Neural progenitor cell (in vitro differentiated cells): ENCODE measurements at places on chromosomes 5 and 9.

- no peak for DNase-seq
Observed at GRCh38 chr9:34446468-34446891, 11.9 kb downstream of the FAM219A start.

DNA sequence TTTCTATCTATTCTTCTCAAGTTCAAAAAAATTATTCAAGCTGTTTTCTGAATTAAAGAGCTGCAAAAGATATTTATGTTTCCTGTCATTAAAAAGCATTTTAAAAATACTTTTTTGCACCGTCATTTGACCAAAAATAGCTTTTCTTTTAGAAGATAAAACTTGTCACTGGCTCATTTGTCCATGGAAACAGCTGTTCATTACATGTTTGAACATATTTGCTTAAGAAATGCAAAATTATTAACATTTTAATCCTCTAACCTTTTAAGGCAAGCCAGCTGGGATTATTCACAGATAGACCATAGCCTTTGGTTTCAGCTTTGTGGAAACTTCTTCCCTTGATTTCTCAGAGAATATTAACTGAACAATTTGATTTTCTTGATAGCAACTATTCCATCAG is 393.9 kb downstream of the TUSC1 start:
- DNase-seq = no peak

- DNase-seq = no peak
Observed at GRCh38 chr5:95114902-95115301, 170.0 kb downstream of the MCTP1 start.

DNA sequence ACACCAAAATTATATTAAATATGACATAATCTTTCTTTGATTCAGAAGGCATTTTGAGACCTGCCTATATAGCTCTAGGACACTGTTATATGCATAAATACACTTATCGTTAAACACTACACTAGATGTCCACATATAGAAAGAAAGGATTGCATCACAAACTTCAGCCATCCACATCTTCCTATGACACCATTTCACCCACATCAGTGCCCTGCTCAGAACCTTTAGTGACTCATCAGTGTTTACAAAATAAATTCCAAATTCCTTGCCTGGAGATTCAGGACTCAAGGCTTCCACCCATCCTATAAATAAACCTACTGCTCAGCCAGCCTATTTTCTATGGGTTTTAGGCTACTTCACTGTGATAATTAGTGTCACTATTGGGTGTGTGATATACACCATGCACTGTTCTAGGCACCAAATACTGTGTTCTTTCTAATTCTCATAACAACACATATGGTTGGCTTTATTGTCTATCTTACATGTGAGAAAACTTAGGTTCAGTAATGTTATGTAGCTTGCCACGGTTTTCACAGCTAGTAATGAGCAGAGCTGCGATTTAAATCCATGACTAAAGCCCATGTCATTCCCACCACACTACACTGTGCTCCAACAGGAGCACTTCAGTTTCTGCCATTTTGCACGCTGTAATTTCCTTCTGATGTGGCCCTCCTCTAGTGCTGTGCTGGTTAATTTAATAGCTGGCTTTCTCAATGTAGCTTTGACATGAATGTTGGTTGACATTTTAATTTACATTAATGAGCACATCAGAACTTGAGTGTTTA is 103.3 kb downstream of the SREK1 start:
- DNase-seq = no peak

GRCh38 chr9:89655056-89655989 is 50.5 kb downstream of the GADD45G start:
- no peak for DNase-seq

DNA sequence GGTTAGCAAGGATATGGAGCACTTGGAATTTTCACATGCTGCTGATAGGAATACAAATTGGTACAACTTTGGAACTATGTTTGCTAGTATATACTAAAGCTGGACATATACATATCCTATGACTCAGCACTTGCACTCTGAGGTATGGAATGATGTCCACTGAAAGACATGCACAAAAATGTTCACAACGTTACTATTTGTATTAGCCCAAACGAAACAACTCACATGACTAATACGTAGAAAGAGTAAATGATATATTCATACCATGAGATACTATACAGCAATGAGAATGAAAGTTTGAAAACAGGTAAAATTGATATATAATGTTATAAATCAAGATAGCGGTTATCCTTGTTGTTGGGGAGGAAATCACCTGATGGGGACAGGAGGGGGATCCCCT is 45.5 kb upstream of the CDC42SE2 start:
- DNase-seq = no peak

GRCh38 chr9:33988219-33988890 is 60.3 kb downstream of the UBAP2 start:
- no peak for DNase-seq

GRCh38 chr5:604391-604831 is 7.7 kb upstream of the CEP72 start:
- no peak for DNase-seq

DNA sequence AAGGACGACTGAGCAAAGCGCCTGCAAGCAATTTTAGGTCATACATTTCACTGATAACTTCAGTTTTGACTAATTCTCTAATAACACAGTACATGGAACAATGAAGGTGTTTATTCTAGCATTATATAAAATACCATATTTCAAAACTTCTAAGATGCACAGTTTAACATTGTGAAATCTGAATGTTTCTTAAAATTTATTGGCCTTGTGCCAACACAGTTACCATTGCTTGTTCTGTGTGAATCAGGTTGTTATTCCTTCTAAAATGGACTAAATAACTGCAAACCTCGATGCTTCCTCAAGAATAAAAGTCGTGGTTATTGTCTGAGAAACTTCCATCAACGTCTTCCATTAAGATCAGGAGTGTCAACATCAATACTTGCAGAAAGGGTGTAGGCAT is 8.0 kb downstream of the MCC start:
- no peak for DNase-seq

- DNase-seq = peak; percentile 26
Observed at GRCh38 chr5:142780871-142781270, 10.7 kb downstream of the ARHGAP26 start.

DNA sequence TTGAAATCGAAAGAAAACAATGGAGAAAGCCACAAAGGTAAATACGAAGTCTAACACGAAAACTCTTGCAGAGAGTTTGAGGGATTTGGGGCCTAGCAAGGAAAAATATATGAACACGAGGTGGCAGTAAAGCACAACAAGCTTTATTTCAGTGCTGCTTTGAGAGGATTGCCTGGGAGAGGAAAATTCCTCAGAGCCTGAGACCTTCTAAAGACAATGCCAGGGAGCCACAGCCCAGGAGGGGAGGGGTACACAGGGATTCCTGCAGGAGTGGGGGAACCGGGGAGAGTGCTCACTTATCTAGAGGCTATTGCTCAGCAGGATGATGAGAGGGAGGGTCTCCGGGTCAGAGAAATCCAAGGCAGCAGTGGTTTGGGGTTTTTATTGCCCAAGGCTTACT is 134.9 kb upstream of the ADCY2 start:
- DNase-seq = peak; percentile 93

- no peak for DNase-seq
Observed at GRCh38 chr9:12846035-12846434, 71.2 kb downstream of the LURAP1L start.
